ENCODE measurements at places on chromosomes 13 and 19. TPM values are rescaled to one million over a fixed set of nuclear protein-coding genes. Genes with fewer than 3 reads are reported as not detected.

ACP4 gene
- total RNA-seq: not detected

DNA sequence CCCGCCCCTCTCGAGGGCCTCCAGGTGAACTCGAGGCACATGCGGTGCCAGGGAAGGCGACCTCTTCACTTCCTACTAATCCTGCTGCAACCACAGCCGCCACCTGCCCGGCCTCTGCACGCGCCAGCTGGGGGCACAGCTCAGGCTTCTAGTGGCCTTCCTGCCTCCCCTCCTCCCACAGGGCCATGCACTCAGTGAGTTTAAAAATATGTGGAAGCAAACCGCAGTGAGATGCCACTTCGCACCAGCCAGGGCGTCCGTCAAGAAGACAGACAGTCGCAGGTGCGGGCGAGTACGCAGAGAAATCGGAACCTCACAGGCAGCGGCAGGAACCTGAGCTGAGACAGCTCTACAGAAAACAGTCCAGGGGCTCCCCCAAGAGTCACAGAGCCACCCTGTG is 10.4 kb downstream of the LMNB2 start:
- no peak for DNase-seq

GRCh38 chr13:42345367-42345766 is 73.4 kb downstream of the AKAP11 start:
- no peak for DNase-seq

DNA sequence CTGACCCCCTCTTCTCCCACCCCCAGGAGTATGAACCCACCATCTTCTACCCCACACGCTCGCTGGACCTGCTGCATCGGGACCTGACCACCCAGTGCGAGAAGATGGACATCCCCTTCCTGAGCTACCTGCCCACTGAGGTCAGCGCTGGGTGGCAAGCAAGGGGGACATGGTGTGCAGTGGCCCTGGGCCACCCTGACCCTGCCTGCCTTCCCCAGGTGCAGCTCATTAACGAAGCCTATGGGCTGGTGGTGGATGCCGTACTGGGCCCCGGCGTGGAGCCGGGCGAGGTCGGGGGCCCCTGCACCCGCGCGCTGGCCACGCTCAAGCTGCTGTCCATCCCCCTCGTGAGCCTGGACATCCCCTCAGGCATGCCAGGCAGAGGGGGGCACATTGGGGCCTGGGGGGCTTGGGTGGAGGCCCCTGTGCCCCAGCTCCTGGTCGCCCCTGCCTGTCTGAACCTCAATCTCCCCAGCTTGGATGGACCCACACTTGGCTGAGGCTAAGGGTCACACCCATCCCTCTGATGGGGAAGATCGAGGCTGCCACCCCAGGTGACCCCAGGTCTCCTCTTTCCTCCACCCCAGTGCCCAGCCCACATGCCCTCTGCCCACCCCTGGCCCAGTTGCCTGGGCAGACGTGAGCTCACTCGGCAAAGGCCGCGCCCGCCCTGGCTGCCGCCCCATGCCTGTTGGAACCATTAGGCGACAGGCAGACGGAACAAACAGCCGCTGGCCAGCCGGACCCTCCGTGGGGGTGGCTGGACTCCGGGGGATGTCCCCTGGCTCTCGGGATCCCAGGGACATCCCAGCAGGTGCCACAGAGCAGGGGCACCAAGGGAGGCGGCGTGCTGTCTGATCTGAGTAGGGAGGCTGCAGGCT is 2.5 kb upstream of the CILP2 start:
- no peak for DNase-seq

DNA sequence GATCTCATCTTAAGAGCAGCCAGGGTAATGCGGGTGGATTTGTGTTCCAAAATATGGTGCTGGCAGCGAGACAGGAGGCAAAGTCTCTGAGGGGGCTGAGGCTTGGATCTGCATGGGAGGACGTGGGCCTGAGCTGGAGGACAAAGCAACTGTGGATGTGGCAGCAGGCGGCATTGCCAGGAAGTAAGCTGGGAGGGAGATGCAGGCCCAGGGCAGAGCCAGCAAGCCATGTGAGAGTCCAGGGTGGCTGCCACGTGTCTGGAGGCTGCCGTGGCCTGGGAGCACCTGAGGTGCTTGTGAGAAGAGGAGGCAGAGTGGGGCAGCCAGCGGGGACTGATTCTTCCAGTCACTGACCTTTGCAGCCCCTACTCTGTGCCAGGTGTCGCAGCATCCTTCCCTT is 52.0 kb downstream of the DPF1 start:
- DNase-seq: no peak

GRCh38 chr13:71255633-71256032 is 611.4 kb downstream of the DACH1 start:
- no peak for DNase-seq

- DNase-seq: no peak
Observed at GRCh38 chr19:15666186-15666585, 6.7 kb upstream of the CYP4F12 start.

GRCh38 chr19:50794876-50795663 is 4.9 kb downstream of the ACP4 start:
- no peak for DNase-seq

- DNase-seq: no peak
Observed at GRCh38 chr19:43620061-43621001, 902 bp upstream of the ZNF428 start.

DNA sequence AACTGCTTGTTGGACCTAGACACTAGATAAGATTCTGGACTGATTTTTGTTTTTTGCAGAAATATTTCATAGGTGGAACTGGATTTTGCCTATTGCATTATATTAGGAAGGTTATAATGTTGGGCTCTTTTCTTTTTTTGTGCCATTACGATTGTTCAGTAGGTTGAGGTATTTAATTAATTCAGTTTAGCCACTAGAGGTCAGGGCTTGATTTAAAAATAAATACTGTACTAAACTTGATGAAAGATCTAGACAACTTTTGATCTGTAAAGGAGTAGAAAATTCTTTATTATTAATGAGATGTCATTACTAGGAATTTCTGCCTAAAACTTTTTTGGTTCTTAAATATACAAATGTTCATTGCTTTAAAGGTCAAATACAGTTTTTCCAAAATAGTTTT is 15.2 kb upstream of the SUPT20H start:
- DNase-seq: no peak
